ENCODE measurements at places on chromosomes 6 and 20.

GRCh38 chr6:33008944-33009861 lies at the start of gene HLA-DOA:
Gene HLA-DOA, minus strand, starts transcription at chr6:33009591.
- peak; percentile 16 for DNase-seq

DNA sequence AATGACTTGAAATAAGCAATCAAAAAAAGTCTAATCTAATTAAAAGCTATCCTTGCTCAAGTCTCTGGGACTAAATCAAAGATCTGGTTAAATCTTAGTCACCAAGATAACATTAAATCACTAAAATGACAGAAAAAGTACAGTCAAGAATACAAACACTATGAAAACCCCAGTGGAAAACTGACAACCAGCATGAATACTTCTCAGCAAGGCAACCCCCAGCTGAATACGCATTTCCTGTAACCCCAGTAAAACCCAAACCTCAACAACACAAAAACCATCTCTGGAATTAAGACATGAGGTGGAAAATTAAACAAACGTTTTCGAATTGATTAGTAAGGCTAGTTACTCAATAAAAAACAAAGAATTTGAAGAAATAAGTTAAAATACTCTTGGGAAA lies 23.7 kb upstream of the ZC3H12D start:
- DNase-seq, result no peak

DNA sequence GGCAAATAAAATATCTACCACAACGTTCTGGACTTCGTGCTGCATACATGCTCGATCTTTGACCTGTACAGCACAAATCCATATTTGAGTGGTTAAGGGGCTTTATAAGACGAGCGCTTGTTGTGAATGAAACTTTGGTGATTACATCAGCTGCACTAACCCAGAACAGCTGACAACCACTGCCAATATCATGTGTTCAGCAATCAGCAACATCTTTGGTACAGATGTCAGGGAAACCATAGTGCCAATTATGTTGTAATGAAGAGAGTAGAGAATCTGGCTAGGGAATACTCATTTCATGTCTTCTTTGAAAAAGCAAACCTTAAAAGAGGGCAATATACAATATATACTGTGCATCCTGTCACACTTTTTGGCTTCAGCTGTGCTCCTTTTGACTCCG lies 188.6 kb upstream of the NT5E start:
- DNase-seq, result no peak

DNA sequence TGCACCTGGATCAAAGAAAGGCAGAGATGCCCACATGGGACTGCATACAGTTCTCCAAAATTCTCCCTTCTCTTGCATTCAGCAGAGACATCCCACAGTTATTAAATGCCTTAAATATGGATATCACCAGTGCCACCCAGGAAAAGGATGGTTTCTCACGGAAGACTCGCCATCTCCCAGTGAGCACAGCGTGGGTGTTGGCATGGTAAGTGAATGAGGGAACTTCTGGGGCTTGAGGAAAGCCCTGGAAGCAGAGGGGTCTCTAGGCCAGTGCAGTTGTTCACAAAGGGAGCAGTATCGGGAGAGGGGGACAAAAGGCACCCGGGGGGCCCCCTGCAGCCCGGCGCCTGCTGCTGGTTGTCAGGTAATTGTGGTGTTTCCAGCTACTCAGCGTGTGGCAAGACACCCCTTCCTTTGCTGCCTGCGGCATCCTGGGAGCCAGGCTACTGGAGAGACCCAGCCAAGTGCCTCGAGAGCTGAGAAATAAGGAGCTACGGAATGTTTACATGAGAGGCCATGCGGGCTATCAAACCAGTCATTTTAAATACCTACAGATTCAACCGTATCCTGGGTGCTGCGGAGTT lies 125.4 kb downstream of the PXDC1 start:
- no peak for DNase-seq

DNA sequence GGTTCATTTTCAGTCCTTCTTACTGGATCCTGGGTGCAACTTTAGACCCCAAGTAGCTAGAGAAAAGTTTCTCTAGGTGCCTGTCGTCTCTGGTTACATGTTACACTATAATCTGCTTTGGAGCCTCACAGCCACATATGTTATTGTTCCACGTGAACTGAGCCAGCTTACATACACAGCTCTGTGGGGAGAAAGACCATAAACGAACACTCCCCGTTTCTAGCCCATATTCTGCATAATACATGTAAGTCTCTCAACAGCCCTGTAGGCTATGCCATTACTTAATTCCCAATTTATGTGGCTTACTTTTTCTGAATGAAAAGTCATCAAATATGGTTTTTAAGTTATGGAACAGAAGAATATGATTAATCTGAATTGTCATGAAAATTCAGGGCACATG lies 233.8 kb downstream of the BCKDHB start:
- DNase-seq, result no peak

DNA sequence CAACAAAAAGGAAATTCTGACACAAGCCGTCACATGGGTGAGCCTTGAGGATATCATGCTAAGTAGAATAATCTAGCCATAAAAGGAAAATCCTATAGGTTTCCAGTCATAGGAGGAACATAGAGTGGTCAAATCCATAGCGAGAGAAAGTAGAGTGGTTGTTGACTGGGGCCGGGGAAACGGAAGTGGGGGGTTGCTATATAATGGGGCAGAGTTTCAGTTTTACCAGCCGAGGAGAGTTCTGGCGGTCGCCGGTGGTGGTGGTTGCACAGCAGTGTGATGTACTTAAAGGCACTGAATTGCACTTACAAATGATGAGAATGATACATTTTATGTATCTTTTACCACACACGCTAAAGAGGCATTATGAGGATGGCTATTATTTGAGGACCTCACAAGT lies 4.9 kb downstream of the GPR31 start:
- no peak for DNase-seq

DNA sequence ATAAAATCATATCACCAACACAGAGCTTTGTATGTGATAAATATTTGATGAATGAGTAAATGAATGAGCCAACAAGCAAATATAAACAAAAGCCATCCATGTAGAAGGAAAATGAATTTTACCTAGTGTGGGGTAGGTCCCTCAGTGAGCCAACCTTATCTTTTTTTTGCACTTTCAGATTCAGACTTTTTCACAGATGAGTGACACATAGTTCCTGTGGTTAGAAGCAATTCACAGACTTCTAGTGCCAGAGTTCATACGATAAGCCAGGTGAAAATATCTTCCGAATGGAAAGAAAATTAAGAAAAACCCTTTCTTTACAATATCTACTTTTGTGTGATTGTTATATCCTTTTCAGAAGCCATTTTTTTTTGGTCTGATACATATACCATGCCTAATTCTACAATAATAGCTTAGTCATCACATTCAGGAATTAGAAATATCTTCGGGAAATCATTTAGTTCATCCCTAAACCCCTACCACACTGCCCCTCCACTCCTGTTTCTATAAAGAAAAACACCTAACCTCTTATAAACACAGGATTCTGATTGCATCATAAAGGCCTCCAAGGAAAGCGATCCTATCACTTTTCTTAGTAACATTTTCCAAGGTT lies 82.7 kb upstream of the CNR1 start:
- no peak for DNase-seq

DNA sequence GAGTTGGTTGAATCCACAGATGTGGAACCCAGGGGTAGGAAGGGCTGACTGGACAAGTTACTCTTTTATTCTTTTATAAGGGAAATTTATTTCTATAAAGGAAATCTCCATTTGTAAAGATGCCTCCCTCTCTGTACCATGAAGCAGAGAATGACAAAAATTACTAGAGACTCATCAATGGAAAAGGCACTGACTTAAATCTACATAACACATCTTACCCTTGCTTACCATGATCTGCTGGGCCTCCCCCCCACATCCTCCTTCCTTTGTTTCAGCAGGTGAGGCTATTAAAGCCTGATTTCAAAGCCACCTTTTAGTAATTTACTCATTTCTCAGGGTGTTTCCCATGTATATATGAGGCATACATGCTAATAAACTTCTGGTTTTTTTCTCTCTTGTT lies 130.2 kb upstream of the HDDC2 start:
- no peak for DNase-seq

DNA sequence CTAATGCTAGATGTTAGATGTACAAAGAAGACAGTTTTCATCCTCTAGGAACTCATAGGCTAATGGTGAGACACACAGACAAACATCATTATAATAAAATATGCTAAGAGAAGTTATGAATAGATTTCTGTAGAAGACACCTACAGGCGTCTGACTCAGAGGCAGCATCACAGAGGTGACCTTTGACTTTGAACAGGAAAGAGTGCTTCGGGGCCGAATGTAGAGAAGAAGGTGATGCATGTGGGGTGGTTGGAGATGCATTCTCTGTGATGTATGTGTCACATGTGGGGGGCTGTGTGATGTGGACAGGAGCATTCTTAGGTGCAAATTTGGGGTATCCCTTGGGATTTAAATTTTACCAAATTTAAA lies 6.8 kb downstream of the GUCA1A start:
- no peak for DNase-seq

GRCh38 chr20:14599613-14600012 lies 262.2 kb upstream of the FLRT3 start:
- DNase-seq, result no peak

- no peak for DNase-seq
Measured at GRCh38 chr6:1762203-1762602, 152.5 kb downstream of the FOXC1 start.

- DNase-seq, result no peak
Measured at GRCh38 chr20:10596710-10597121, 77.1 kb downstream of the JAG1 start.

DNA sequence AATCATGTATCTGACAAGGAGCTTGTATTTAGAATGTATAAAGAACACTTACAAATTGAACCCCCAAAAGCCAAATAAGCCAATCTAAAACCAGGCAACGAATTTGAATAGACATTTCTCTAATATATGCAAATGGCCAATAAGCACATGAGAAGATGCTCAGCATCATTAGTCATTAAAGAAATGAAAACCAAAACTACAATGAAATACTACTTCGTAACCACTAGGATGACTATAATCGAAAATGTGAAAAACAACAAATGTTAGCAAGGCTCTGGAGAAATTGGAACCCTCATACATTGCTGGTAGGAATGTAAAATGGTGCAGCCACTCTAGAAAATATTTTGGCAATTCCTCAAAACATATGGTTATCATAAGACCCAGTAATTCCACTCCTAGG lies 105.8 kb upstream of the TOP1 start:
- no peak for DNase-seq

DNA sequence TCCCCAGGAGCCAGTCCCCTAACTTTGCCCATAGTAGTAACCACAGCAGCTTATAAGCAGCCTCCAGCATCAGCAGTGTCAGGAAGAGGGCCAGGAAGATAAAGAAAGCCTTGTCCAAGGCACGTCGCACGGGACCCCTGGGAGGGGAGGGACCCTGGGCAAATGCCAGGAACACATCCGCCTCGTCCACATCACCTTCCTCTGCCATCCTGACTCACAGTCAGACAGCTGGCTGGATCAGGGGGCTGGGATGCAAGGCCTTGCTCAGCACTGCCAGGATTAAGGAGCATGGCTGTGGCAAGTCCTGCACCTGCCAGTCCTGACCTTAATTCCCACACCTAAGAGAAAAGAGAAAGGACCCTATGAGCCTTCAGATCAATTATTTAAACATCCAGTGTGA lies 11.5 kb upstream of the ZBTB22 start:
- no peak for DNase-seq

- DNase-seq, result no peak
Measured at GRCh38 chr6:155185544-155185943, 78.3 kb upstream of the CLDN20 start.

GRCh38 chr6:1868561-1869261 lies 259.0 kb downstream of the FOXC1 start:
- no peak for DNase-seq

- DNase-seq, result no peak
Measured at GRCh38 chr6:144232832-144233230, 52.3 kb upstream of the UTRN start.

GRCh38 chr6:89260832-89261231 lies 43.7 kb upstream of the GABRR1 start:
- DNase-seq, result no peak

DNA sequence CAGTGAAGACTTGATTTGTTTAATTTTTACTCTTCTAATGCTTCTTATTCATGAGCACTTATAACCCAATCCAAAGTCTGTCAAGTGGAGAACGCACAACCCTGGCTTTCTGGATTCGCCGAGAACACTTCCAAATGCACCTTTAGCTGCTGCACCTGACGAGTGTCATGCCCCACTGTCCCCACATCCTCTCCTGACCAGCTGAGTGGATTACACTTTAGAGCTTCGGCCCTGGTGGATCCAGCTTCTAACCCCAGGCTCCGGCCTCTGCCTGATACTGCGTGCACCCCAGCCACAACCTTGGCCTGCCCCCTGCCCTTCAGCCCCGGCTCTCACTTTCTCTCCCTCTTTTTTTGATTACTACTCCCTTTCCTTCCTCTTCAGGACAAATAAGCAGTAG lies 258.8 kb downstream of the TMEM242 start:
- no peak for DNase-seq

GRCh38 chr6:42873313-42873712 lies 6.1 kb upstream of the RPL7L1 start:
- DNase-seq, result no peak

DNA sequence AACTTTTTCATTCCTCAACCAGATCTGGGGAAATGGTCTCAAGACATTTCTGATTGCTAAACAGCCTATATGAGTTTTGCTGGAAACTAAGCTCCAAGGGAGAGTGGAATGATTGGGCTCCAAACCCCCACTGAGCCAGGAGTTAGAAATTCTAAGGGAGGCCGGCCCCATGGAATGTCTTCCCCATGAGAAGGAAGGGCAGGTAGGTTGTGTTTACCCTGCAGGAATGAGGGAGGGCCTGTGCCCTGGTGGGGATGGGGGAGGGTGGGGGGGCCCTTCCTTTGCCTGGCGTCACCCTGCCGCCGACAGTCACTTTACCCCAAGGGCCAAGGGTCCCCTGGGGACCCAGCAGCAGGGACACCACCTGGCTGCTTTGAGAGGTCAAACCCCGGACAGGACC lies 298.9 kb downstream of the TFAP2C start:
- no peak for DNase-seq

DNA sequence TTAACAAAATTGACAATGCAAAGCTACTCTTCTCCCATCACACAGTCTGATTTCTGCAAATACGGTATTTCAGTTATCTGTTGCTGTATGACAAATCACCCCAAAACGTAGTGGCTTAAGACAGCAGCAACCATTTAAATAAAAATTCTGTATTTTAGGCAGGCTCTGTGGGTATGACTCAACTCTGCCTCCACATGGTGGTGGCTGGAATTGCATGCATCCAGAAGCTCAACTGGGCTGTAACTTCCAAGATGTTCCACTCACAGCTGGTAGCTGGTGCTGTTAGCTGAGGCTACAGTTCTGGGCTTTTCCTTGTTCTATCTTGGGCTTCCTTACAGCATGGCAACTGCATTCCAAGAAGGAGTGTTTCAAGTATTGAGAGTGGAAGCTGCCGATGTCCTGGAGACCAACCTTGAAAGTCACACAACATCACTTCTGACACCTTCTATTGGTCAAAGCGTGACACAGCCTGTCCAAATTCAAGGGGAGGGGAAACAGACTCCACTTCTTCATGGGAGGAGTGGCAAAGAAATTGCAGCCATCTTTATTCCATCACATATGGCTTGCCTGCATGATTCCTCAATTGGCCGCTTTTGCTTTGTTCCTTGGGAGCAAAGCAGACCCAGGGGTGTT lies 39.7 kb upstream of the TULP1 start:
- peak; percentile 25 for DNase-seq

- no peak for DNase-seq
Measured at GRCh38 chr20:34175879-34176278, 63.8 kb upstream of the EIF2S2 start.

GRCh38 chr6:13573669-13574110 lies 711 bp upstream of the SIRT5 start:
- DNase-seq, result no peak

GRCh38 chr6:46882645-46883044 lies 39.1 kb downstream of the ADGRF5 start:
- no peak for DNase-seq
